ENCODE measurements at places on chromosomes 1 and 21. TPM values are rescaled to one million over a fixed set of nuclear protein-coding genes. Genes with fewer than 3 reads are reported as not detected.

The FCMR gene
- total RNA-seq = not detected

GRCh38 chr1:30764396-30764795 is 6.8 kb upstream of the LAPTM5 start:
- no peak for DNase-seq

The SPATA46 gene
- not detected for total RNA-seq

DNA sequence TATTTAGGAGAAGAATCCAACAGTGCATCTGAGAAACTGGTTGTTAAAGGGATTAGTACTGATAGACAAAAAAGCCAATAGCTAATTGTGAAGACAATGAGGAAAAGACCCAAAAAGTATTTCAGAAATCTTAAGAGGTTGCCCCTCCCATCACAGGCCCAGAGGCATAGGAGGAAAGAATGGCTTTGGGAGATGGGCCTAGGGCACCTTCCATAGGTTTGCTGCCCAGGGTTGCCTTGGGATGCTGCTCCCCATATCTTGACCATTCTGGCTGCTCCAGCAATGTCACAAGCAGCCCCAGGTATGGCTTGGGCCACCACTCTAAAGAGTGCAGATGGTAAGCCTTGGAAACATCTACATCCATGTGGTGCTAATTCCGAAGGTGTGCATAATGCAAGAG is 68.7 kb upstream of the CD5L start:
- DNase-seq = no peak

The PDE4B gene
- total RNA-seq = 2.3 TPM

DNA sequence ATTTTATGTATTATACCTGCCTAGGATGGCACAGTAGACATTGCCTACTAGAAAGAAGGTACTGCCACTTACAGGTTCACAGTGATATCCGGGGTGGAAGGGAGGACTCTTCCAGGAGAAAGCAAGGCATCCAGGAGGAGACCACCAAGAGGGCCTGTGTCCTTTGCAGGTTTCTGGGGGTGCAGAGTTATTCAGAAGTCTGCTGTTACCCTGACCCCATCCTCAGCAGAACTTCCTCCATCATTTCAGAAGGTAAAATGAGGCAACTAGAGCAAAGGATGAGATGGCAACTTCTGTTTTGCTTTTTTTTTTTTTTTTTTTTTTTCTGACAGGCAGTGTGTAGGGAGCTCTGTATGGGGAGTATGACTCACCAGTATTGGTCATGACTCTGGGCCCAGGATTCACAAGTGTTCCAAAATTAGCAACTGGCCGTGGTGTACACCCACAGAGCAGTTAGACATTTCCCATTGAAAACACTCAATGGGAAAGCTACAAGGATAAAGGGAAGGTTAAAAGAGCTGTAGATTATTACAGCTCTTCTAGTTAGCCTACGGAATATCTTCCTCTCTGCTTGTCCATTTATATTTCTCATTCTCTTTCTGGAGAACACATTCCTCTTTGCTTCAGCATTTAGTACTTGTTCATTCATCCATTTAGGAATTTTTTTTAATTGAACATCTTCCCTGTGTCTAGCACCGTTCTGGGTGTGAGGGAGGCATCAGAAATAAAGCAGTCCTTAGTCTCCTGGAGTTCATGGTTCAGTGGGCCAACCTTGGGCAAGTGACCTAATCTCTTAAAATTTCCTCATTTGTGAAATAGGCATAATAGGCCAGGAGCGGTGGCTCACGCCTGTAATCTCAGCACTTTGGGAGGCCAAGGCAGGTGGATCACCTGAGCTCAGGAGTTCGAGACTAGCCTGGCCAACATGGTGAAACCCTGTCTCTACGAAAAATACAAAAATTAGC is 50.5 kb upstream of the PPP2R5A start:
- DNase-seq = peak; percentile 96

DNA sequence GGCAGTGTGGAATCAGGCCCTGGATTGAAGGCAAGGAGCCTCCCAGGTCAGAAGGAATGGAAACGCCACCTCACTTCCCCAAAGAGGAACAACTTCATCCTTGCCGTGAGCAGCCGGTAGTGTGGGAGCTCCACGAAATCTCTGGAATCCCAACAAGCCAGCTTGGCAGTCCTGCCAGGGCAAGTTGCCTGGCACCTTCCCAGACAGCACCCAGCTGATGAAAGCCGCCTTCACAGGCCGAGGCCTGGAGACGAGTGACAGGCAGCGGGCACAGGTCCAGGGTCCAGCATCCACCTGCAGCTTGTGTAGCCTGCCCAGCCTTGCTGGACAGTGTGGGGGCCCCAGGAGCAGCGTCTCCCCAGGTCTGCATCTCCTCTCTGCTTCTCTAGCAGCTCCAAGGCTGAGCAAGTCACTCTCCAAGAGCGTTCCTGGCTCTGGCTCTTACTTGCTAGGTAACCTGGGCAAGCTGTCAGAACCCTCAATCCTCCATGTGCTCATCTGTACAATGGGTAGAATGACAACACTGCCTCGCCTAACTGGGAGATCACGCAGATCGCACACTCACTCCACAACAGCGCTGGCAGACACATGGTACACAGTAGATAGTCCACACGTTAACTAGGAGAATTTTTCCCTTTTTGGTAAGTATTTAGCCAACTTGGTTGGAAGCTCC is 43.0 kb downstream of the ACOT7 start:
- peak; percentile 13 for DNase-seq

DNA sequence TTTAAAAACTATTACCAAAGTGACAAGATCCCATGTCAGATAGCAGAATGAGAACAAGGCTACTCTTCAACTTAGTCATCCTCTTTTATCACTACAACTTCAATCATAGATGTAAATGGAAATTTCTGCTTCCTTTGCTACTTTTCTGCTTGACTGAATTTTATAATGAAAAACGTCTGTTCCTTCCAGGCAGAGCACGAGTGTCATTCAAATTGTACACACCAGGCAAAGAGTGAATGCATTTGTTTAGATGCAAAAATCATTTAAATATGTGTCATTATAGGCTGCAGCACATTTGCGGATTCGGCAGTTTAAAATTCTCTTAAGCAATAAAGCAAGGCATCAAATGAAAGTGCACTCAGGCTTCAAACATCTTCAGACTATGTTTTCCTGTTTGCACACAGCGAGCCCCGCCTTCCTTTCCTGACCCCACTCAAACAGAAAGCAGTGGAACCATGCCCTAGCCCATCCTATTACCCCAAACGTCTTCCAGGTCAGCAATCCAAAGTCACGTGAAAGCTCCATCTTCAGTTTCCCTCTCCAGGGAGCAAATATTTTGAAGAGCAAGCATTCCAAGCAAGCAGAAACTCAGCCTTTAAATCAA is 99.6 kb downstream of the APP start:
- DNase-seq = peak; percentile 62

DNA sequence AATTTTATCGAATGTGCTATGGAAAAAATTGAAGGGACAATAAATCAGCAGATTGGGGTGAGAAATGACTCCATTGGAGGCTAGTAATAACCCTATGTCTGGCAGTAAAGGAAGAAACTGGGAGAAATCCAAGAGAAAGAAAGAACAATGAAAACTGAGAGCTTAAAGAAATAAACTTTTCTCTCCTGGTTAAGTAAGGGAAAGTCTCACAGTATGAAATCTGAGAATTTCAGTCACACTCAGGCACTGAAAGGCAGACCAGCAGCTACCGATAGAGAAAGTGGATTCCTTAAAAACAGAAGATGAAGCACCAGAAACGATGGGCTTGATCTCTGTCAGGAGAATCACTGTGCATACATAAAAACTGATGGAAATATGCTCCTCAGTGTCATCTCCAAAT is 404.2 kb downstream of the PLPP3 start:
- no peak for DNase-seq
